ENCODE measurements at places on chromosomes 12 and 14.

- DNase-seq = no peak
These were observed 484.6 kb downstream of the GALC start for GRCh38 chr14:87508333-87508732.

DNA sequence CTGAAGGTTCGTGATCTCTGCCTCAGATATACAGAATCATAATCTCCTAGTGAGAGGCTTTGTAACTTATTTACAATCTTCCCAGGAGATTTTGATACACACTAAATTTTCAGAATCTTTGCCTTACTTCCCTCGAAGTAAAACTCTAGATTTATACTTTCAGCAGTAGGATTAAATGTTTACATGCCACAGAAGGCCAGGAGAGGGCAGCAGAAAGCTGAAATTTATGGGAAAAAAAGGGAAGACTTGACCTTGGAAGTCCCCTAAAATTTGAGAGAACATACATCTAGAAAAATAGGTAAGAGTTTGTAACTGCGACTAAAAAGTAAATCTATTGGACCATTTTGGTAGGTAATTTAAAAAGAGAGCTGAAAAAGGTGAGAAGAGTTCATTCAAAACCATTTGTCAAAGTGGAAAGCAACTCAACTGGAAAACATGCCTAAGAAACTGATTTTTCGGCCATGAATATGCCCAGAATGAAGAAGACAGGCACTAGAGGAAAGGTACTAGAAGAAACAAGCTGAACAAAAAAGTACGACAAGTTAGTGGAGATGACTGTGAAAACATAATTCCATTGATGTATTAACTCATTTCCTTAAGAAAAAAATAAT lies 242.0 kb upstream of the MDGA2 start:
- DNase-seq = no peak

- no peak for DNase-seq
These were observed 2.2 kb upstream of the FBXO33 start for GRCh38 chr14:39434401-39434800.

DNA sequence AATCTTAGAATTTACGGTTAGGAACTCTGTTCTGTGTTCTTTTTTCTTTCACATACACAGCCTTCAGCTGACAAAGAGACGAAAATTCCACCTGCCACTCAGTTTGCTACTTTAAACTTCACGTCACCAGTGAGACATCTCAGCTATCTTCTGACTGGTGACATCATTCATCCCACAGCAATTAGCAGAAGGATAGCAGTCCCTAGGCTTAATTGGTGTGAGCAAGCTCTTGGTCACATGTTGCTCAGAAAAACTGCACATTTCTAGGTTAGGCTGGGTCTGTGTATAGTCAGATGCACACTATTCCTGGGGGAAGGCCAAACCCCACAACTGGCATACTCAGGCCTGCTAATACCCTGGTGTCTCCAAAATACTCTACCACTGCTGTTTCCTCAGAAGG lies 23.9 kb downstream of the SLC7A7 start:
- DNase-seq = no peak

GRCh38 chr14:91996948-91997371 lies 42.9 kb downstream of the TRIP11 start:
- DNase-seq = no peak

- DNase-seq = no peak
These were observed 680.8 kb downstream of the BCL11B start for GRCh38 chr14:98591161-98591560.

- no peak for DNase-seq
These were observed 2.9 kb downstream of the P2RX4 start for GRCh38 chr12:121212875-121213274.

GRCh38 chr12:19394385-19394784 lies 44.9 kb upstream of the AEBP2 start:
- no peak for DNase-seq

DNA sequence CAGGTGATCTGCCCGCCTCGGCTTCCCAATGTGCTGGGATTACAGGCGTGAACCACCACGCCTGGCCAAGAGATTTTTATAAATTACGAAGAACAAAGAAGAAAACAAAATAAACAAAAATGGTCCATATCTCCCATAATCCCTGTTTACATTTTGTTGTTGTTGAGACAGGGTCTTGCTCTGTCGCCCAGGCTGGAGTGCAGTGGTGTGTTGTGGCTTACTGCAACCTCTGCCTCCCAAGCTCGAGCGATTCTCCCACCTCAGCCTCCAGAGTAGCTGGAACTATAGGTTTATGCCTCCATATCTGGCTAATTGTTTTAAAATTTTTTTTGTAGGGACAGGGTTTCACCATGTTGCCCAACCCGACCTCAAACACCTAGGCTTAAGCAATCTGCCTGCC lies 156.1 kb downstream of the ZNF664 start:
- no peak for DNase-seq
